ENCODE measurements at places on chromosomes 2 and 18.

- no peak for DNase-seq
These were observed 135.5 kb downstream of the NAPG start for GRCh38 chr18:10661317-10661716.

DNA sequence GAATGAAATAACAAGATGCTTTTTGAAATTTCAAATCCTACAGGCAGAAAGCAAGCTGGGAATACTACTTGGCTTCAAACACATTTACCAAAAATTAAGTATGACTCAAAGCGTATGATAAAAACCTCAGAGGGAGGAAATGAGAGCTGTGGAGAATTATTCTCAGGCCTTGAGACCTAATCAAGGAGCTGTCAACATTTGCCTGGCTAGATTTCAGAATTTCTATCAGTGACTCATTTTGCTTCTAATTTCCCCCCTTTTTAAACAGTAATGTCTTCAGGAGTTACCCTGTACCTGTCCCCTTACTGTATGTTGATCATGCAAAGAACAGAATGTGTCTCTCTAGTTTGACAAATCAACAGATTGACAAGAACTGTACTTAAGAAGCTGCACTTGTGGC, 1324.5 kb upstream of the DDX18 start:
- DNase-seq, result no peak

- DNase-seq, result no peak
These were observed 83.0 kb downstream of the FAM117B start for GRCh38 chr2:202717598-202718310.

- DNase-seq, result no peak
These were observed 48.9 kb upstream of the IL1R1 start for GRCh38 chr2:102093662-102094061.

GRCh38 chr2:182014284-182014683, 28.6 kb downstream of the PPP1R1C start:
- no peak for DNase-seq

DNA sequence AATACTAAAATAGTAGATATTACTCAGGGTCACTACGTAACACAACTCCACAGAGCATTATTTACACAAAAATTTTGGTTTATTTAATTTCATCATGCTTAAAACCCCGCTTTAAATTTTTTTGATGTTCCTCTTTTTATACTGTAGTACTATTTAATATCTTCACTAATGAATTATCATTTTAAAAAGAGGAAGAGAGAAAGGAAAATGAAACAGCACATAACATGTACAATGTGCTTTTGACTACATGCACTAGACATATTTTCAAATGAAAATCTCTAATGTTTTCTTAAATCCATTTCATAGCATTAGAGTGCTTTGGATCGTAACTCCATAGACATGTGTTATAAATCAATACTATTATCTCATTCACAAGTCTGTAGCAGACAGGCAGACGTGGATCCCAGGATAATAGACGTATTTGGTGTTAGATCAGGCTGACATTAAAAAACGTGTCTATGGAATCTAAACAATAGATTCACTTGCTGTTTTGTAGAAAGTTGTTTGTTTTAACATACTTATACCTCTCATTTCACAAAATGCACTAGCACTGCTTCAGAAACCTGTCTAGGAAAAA, 897.0 kb downstream of the CPS1 start:
- no peak for DNase-seq

- no peak for DNase-seq
These were observed 356.8 kb upstream of the ST6GAL2 start for GRCh38 chr2:107242811-107243210.

GRCh38 chr2:20103530-20103929, 52.1 kb upstream of the LAPTM4A start:
- DNase-seq, result no peak

DNA sequence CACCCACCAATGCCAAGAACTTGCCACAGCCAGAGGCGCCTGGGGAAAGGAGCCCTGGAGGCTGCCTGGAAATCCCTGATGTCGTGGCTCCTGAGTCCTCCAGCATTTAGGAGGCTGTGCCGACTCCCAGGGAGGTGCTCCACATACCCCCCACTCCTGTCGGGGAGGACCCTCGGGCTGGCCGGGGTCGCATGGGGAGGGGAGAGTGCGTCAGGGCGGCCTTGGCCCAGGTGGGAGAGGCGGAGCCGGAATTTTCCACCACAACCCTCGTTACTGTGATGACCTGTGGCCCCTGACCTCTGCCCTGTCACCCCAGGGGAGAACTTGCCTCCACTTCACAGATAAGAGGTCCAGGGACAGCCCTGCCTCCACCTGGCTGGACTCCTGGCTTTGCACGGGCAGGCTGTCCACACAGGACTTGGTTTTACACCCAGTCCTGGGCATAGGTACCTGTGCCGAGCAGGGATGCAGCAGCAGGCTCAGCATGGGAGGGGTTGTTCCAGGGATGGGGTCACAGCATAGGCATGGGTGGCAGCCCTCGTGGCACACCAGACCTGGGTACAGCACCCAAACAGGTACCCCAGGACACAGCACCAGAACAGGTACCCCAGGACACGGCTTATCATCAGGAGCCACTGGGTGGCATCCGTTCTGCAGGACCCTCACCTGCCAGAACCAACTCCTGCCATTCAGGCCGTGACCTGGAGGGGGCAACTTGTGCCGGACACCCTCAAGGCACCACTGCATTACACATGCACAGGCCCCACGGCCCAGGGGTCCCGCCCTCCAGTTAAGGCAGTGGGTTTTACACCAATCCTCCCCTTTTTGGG, 12.3 kb upstream of the AGXT start:
- peak; percentile 46 for DNase-seq

- no peak for DNase-seq
These were observed 165.5 kb downstream of the TPGS2 start for GRCh38 chr18:36663312-36663711.

- no peak for DNase-seq
These were observed 922 bp downstream of the HS1BP3 start for GRCh38 chr2:20649976-20650375.

- no peak for DNase-seq
These were observed 15.3 kb downstream of the CNDP1 start for GRCh38 chr18:74549591-74550104.

GRCh38 chr18:43800584-43800983, 523.3 kb upstream of the SYT4 start:
- DNase-seq, result no peak

DNA sequence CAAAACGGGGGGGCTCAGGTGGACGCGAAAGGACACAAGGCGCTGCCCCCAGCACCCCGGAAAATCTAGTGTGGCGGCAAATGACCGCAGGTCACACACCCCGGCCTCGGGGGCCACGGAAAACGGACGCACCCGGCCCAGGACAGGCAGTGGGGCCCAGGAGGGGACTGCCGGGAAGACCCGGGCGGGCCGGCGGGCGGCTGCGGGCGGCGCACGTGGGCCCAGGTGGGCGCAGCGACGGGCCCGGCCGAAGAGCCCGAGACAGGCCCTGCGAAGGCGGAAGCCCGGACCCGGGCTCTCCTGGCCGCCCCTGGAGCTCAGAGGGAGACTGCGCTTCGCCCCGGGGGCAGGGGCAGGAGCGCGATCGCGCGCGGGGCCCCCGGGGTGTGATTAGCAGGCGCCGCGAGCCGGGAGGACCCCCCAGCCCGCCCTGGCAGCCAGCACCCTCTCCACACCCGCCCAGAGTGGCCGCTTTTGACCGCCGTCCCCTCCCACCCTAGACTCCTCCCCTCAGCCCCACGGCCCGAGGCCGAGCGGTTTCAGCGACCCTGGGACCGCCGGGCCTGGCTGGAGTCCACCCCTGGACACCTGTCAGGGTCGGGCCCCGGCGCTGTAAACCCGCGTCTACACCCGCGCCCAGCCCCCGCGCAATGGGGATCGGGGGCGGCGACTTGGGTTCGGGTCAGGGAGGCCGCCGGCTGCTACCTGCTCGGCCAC, 773 bp downstream of the MBP start:
- peak; percentile 45 for DNase-seq

DNA sequence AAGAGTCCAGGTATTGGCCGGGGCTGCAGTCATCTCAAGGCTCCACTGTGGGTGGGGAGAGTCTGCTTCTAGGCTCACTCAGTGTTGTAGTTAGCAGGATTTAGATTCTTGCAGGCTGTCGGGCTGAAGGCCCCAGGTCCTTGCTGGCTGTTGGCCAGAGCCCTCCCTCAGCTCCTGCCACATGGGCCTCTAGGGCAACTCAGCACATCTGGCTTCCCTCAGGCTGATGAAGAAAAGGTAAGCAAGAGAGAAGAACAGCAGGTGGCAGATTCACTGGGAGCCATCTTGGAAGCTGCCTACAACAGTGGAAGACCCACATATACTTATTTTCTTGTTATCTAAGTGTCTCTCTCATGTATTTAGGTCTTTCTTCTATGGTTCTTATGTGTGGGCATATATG, 4.3 kb downstream of the MRPS9 start:
- DNase-seq, result peak; percentile 36

- DNase-seq, result no peak
These were observed 246.8 kb downstream of the IKZF2 start for GRCh38 chr2:212904646-212905045.

DNA sequence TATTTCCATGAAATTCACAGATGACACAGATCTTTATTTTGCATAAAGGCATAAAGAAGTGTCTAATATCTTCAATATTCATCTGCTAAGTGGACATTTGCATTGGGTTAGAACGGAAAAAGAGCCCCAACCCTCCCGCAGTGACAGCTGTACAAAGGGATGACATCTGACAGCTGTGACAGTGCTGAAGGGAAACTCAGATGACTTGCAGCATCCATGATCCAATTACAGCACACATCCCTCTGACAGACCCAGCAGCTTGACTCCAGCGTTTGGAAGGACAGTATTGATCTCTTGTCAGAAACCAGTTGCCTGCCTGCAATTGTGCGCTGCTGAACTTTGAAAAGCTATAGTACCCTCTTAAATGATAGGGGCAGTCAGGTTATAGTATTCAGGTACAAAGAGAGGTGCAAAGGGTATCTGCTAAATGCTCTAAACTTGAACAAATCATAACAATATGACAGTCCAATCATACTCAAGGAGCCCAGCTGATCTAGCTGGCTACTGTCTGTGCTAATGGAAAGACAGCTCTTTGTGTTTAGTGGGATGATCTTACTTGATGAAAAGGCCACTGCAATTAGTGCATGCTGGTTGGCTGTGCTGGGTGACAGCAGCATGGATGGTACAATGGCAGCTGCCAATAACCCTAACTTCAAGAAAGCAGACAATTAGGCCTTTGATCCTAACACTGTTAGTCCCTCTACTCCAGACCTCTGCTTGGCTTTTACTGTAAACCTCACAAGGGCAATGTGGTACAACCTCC, 599.2 kb downstream of the NR4A2 start:
- peak; percentile 52 for DNase-seq

Measured in neural progenitor cell (in vitro differentiated cells).